ENCODE measurements at places on chromosomes 2 and 18.

- DNase-seq, result no peak
These were observed 34.5 kb downstream of the RPL31 start for GRCh38 chr2:101036562-101036961.

GRCh38 chr18:48328473-48329210 lies 80.5 kb downstream of the ZBTB7C start:
- no peak for DNase-seq

DNA sequence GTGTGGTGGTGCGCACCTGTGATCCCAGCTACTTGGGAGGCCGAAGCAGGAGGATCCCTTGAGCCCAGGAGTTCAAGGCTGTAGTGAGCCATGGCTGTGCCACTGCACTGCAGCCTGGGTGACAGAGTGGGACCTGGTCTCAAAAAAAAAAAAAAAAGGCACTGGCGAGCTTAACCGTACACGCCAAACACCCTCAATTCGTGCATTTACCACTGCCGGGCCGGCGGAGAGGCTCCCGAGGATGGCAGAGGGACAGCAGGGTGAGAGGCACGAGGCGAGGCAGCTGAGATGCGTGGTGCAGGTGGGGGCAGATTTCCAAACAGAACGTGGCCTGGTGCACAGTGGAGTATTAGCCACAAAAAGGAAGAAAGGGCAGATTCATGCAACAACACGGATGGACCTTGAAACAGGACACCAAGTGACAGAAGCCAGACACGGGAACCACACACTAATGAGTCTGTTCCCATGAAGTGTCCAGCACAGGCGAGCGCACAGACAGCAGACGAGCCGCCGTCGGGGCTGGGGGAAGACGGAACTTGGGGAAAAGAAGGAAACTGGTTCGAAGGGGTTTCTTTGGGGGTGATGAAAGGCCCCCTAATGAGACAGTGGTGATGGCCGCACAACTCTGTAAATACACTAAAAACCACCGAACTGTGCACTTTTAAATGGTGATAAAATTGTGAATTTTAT lies 27.4 kb downstream of the SLC66A2 start:
- DNase-seq, result no peak

DNA sequence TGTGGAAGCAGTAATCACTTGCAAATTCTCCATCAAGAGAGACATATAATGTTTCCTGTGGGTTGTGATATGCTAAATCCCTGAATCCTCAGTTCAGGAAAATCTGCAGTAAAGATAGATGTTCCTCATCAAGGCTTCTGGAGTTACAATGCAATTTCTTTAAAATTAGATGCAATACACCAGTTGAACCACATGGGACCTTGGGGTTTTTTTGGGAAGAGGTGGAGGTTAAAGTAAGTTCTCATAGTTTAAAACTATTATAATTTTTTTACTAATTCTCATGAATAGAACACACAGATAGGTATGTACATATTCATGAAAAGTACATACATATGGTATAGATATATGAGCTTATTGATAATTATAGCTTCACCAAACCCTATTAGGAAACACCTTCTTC lies 496.2 kb downstream of the SATB2 start:
- no peak for DNase-seq

- DNase-seq, result no peak
These were observed 11.6 kb downstream of the TMX3 start for GRCh38 chr18:68703326-68703725.

DNA sequence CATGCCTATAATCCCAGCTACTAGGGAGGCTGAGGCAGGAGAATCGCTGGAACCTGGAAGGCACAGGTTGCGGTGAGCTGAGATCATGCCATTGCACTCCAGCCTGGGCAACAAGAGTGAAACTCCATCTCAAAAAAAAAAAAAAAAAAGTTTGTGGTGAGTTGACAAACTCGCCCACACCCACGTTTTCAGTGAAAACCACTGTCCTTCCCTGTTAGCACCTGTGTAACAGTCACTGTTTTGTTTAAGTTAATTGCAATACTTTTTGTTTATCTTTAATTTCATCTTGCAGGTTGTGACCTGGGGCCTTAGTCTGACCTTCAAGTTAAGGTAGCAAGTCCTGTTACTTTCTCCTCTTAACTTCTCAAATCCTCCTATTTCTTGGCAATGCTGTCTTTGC lies 65.5 kb upstream of the SKOR2 start:
- DNase-seq, result no peak

DNA sequence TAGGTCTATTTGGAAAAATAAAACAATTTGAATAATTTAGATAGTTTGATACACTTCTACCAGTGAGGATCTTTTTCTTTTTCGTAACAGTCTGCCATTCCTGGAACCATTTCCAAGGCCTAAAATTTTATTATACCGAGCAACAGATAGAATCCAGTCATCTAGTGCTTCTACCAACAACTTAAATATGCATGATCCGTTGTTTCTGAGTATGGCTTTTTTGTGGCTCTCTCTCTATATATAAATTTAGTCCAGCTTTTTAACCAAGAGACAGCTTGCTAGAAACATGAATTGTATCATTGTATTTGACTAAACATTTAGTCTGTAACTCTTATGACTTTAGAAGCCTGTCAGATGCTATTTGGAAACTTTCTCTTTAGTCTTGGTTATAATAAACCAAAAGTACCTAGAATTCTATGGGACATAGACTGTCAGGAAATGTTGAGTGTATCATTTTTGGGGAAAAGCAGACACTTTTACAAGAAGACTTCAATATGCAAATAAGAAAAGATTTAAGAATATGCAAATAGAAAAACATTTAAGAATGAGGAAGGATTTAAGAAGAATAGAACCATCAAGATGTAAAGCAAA lies 161.4 kb downstream of the ZEB2 start:
- no peak for DNase-seq

DNA sequence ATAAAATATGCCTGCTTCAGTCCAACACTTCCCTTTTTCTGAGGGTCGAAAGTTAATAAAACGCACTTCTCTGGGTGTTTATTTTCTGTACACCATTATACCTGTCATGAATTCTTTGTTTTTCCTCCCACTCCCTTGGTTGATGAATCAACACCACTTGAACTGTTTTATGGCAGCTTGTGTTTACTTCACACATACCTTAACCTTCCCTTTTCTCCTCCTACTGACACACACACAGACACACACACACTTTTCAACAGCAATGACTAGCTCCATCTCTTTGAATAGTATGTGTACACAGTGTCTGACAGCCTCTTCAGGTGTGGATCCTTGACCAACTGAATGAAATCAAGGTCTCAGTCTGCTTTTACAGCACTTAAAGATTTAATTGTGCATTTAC lies 91.3 kb downstream of the SATB2 start:
- no peak for DNase-seq

- DNase-seq, result no peak
These were observed 13.5 kb upstream of the SIX3 start for GRCh38 chr2:44927985-44928482.

GRCh38 chr2:35174845-35175244 lies 1180.7 kb upstream of the CRIM1 start:
- DNase-seq, result no peak
